ENCODE measurements at places on chromosomes 2 and 18. TPM values are rescaled to one million over a fixed set of nuclear protein-coding genes. Genes with fewer than 3 reads are reported as not detected.

DNA sequence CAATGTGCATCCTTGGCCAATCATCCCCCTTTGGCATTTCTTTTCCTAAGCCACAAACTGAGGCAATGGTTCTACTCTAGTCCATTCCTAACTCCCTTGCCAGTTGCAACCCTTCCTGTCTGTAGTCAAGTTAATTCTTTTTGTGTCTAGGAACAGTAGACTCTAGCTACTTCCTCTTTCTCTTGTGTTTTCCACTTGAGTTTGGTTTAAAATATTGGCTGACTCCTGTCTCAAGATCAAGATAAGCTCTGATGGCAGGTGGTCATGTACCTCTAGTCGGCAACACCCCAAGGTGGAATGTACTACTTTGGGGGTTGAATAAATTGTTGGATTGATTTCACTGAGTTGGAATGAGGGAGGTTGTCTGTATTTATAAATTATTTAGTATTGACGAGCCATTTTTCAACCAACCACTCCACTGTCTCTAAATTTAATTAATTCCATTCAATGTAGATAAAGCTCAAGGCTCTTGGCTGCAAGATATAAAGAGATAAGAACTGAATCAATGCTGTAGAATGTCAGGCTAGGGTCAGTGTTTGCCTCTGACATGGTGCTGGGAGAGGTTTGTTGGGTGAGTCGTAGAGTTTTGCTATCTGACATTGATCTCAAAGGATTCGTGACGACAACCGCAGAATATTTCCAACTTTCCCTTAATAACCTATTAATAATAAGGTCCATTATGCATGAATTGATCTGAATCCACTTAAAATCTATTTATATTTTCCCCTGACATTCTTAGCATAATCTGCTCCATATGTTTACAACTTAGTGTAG lies 188.7 kb upstream of the APCDD1 start:
- DNase-seq = no peak

Gene TYMS
- 16.4 TPM for total RNA-seq

Gene RGPD8
- total RNA-seq = 35.4 TPM

Gene ERBB4
- 0.44 TPM for total RNA-seq

DNA sequence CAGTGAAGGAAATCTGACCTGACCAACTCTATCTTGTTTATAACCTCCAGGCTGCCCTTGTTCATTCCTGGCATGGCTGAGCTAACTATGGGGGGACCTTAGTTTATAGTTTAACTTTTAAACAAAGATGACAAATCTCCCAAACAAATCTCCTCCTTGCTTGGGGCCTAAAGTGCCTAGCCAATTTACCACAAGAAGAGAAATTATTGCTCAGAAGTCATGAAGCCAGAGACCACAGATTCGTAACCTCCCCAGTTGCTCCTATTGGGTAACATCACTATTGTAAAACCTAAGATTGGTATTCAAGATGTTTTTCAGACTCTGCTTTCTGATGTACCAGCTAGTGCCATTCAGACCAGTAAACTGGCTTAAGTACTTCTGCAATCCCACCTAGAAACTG lies 649.4 kb upstream of the SLC8A1 start:
- no peak for DNase-seq

- no peak for DNase-seq
These were observed 3.4 kb downstream of the THAP4 start for GRCh38 chr2:241633561-241633960.

DNA sequence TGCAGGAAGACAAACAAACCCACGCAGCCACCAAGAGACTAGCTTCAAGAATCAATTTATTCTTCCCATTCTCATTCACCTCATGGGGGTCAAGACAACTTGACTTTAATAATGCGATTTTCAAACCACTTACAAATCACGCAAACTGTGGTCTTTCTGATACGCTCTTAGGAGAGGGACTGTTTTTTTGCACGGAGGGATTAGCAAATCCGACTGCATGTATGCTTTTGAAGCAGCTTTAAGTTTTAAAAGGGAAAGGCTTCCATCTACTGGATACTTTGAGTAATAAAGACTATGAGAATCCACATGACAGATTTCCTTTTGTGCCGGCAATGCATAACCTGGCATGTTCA lies 322.9 kb upstream of the KCNJ3 start:
- no peak for DNase-seq

DNA sequence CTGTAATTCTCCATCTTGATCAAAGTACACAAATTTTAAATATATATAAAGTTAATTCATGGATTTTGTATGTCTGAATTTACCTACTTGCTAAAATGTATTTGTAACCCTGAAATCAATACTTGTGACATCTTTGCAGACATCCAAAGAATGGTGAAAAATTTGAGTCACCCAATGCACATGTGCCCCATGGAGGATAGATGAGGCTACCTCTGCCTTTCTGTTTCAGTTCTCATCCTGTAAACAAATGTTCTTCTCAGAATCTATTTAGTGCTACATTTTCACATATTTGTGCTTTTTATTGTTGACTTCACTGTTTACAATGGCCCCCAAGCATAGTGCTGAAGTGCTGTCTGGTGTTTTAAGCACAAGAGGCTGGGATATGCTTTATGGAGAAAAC lies 171.5 kb downstream of the LRATD1 start:
- no peak for DNase-seq

Measured in spleen (tissue), 13 donors.